ENCODE measurements at places on chromosomes 2 and 18. TPM values are rescaled to one million over a fixed set of nuclear protein-coding genes. Genes with fewer than 3 reads are reported as not detected.

Gene PRSS56
- not detected for total RNA-seq

Gene SP140
- total RNA-seq = 1.3 TPM

Gene FAM124B
- total RNA-seq = 1.3 TPM

Gene C1QL2
- total RNA-seq = 0.65 TPM

Gene AGXT
- not detected for total RNA-seq

Gene ITSN2
- total RNA-seq = 63.2 TPM

Gene POTEF
- not detected for total RNA-seq

Gene GREB1
- 2.4 TPM for total RNA-seq

Gene HOXD13
- 0.10 TPM for total RNA-seq

Gene GAREM1
- 70.9 TPM for total RNA-seq

Gene DPP4
- total RNA-seq = 4.4 TPM

Gene GAL3ST2
- 4.7 TPM for total RNA-seq

Gene LAMA1
- 0.30 TPM for total RNA-seq

Gene DAPL1
- total RNA-seq = 242 TPM

DNA sequence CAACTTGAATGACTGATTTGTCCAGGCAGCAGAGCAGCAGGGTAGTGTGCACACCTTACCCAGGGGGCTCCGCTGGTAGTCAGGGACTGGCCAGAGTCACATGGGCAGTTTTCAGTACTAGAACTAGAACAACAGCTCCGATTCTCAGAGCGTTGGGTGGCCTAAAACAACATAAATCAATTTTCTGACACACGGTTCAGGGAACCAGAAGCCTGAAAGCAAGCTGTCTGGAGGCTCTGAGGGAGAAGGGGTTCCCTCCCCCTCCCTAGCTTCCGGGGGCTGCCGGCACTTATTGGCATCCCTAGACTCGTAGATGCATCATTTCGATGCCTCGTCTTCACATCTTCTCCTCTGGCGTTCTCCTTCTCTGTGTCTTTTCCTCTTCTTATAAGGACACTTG is 13.4 kb upstream of the ITGB6 start:
- no peak for DNase-seq

GRCh38 chr2:237259201-237259600 is 154.8 kb downstream of the COL6A3 start:
- no peak for DNase-seq

DNA sequence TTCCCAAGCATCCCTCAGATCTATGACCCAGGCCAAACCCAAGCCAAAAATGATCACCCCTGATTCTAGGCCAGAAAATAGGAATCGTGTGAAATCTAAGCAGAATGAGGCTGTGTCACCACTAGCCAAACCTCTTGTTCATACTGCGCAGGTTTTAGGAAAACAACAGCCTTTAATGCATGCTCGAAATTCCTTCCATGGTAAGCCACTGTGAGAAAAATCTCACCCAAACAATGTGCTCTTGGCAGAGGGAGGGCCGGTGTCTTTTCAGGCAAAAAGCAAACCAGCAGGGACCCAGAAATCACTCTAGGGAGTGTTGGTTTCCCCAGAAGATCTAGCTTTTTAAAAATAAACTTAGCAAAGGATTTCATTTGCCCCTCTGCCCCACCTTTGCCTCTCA is 71.2 kb upstream of the FOSL2 start:
- DNase-seq = no peak

GRCh38 chr2:213216461-213216860 is 65.0 kb upstream of the IKZF2 start:
- DNase-seq = no peak

- no peak for DNase-seq
Measured at GRCh38 chr2:145090841-145091761, 571.2 kb upstream of the ZEB2 start.

DNA sequence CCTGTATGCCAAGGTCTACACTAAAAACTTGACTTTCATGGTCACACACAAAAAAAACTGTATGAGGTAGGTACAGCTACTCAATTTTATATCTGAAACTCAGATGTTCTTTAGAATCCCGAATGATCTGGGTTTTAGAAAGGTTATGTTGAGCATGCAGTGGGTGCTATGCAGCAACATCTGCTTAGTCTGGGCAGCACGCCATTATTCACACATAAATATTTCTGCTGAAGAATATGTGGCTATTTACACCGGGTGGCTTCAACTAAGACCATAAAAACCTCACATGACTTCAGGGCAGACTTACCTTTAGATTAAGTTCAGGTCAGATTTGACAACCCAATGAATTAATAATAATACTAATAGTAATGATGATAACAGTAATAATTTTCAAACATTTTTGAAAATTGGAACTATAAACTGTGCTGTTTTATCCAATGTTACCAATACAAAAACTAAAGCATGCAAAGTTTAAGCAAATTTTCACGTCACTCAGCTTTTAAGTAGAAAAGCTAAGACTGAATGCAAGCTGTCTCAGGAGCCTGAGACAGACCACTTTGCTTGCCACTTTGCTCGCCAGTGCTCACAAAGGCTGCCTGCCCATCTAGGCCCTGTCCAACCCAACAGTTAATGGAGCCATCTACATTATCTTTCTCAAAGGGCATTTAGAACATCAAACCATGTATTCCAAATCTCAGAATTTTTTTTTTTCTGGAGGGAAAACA is 292.0 kb downstream of the CNTNAP5 start:
- no peak for DNase-seq

GRCh38 chr2:217407362-217407761 is 547.5 kb upstream of the TNP1 start:
- no peak for DNase-seq

DNA sequence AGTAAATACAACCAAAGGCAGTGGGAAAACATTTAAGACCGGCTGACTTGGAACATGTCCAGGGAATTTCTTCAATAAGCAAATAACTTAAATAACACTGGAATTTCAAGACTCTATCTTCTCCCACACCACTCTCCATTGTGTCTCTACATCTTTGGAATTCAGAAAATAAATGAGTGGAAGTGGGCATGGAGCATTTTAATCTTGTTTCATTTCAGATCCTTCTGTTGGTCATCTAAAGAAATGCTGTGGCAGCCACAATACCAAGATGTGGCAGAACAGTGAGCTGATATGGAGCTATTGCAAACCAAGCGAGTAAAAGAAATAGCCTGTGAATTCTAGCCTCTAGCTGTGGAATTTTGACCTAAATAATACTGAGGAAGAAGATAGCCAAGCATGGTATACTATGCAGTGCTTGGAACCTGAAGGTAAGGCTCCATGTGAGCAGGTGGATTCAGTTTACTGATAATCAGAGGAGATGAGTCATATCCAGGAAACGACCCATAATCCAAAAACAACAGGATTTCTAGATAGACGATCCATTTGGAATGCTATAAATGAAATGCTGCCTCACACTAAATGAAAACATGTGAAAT is 157.1 kb upstream of the SCN7A start:
- DNase-seq = no peak

- DNase-seq = no peak
Measured at GRCh38 chr2:121368836-121369235, 83.8 kb upstream of the TFCP2L1 start.

GRCh38 chr18:44651478-44651877 is 29.2 kb upstream of the SETBP1 start:
- no peak for DNase-seq

GRCh38 chr2:234335661-234336228 is 161.1 kb downstream of the ARL4C start:
- peak; percentile 96 for DNase-seq

DNA sequence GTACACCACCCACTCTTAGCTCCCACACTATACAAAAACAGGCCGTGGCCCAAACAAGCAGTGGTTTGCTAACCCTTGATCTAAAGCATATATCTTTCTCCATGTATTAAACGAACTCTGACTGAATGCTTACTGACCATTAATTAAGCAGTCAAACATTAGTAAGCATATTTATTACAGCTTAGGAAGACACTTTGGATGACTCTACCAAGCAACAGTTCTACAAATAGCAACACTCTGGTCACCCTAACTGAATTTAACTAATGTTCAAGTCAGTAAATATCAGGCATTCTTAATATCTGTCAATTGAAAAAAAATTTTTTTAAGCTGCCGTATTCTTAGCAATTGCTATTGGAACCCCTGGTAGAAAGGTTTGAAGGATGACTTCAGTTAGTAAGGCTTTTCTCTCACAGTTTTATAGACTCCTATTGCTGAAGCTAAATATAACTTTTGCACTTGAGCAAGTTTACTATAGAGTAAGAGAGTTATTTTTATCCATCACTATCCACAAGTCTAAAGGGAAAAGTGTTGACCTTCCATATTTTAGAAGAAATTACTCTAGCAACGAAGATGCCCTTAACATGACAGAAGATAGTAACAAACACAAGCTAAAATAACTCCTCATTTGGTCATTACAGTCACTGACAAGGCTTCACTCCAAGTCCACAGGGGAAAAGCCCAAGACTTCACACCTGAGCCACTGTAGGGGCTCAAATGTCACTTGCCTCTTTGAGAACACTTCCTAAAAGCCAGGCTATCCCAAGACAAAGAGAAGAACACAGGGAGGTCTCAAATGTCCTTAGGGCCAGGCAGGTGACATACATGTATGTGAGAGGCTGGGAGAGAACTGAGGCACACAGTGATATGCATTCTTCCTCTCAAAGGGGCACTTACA is 74.4 kb downstream of the RTN4 start:
- no peak for DNase-seq

DNA sequence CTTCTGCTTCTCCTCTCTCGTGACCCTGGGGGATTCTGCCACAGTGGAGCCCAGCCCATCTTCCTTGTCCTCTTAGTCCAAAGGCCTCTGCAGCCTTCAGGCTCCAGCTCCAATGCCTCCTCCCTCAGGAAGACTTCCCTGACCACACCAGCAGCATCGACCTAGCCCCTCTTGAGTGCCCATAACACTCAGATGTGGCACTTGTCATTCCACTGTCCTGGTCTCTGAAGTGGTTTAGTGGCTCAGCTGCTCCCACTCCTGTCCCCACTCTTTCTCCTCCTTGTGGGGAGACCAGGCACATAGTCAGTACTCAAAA is 97.5 kb downstream of the STPG4 start:
- no peak for DNase-seq

GRCh38 chr2:69645921-69646320 is 2.4 kb upstream of the AAK1 start:
- no peak for DNase-seq

DNA sequence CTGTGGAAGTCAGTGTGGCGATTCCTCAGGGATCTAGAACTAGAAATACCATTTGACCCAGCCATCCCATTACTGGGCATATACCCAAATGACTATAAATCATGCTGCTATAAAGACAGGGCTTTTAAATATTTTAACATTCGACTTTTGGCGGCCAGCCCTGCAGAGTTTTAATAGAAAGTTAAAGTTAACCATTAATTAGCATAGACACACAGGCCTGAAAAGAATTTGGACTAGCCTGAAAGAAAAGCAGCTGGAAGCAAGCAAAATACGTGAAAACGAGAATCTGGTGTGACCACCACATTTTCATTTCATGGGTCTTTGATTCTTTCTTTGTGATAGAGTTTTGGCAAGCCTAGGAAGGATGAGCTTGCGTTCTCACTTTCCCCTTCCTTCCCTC is 184.0 kb downstream of the SCG2 start:
- DNase-seq = no peak

- no peak for DNase-seq
Measured at GRCh38 chr2:83224591-83225200, 1234.4 kb downstream of the SUCLG1 start.

- no peak for DNase-seq
Measured at GRCh38 chr2:197107291-197108269, 181.1 kb upstream of the PGAP1 start.

- DNase-seq = no peak
Measured at GRCh38 chr2:224174990-224175389, 135.9 kb upstream of the SERPINE2 start.

DNA sequence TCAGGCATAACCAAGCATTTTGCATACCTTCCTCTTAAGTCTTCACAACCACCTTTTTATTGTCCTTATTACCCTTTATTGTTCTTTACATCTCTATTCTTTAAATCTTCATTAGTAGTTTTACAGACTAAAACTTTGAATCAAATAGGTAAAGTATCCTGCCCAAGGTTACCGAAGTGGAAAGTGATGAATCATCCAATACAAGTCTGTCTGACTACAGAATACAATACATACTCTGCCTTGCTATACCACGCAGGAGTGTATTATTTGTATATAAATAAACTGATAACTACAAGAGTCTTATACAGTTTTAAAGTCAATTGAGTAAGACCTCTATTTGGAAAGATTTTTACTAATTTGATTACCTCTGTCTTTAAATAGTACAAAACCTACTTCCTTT is 196.0 kb downstream of the ZEB2 start:
- DNase-seq = no peak

GRCh38 chr2:237498341-237498740 is 11.3 kb downstream of the MLPH start:
- DNase-seq = no peak

DNA sequence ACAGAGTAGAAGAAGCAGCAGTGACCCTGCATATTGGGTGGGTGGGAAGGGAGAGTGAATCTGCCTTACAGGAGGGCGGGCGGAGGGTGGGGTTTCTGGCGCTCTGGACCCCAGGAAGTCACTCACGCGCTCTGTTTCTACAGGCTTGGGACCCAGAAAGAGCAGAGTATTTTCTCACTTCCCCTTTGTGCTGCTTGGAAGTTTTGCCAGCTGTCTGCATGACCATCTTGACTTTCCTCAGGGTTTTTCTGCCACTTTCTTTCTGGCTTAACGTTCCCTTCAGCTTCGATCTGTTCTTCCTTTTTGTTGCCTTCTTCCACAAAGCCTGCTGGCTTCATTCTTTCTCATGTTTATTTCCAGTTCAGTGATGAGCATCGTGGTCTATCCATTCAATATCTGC is 383.1 kb downstream of the GALR1 start:
- no peak for DNase-seq

DNA sequence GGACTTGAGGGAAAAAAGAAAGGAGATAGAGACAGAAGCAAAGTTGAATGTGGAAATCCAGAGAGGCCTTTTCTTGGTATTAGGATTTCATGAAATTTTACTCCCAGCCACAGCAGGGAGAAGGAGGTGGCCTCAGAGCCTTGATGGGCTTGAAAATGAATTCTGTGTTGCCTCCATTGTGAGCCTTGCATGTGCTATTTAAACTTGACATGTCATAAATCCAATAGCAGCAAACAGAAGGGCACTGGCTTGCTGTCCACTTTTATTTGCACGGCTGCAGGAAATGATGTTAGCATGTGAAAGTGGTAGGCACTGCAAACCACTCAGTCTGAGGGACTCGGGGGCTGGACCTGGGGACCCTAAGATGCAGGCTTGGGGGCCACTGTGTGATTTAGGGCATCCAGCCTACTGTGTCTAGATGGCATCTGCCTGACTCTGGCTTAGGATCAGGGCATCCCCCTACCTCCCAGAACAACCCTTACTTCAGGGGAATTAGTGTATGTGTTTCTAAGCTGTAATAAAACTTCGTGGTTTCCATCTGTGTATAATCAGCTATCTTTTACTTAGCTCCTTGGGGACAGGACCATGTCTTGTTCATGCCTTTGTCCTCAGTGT is 139.1 kb upstream of the SKOR2 start:
- DNase-seq = no peak

- DNase-seq = no peak
Measured at GRCh38 chr2:10303694-10304378, 1.1 kb downstream of the HPCAL1 start.
